ENCODE measurements at places on chromosomes 2 and 18. TPM values are rescaled to one million over a fixed set of nuclear protein-coding genes. Genes with fewer than 3 reads are reported as not detected.

Gene ECEL1
- total RNA-seq: 6.7 TPM

Gene CRACDL
- total RNA-seq: 14.8 TPM

Gene OXER1
- 2.5 TPM for total RNA-seq

Gene MC2R
- not detected for total RNA-seq

Gene SERPINB4
- total RNA-seq: not detected

Gene NXPH2
- 0.57 TPM for total RNA-seq

Gene AQP4
- total RNA-seq: 11.6 TPM

Gene CPS1
- 6.7 TPM for total RNA-seq

Gene ICA1L
- total RNA-seq: 9.9 TPM

Gene ELAC1
- 14.8 TPM for total RNA-seq

Gene MBOAT2
- total RNA-seq: 28.6 TPM

Gene BUB1
- 1.8 TPM for total RNA-seq

Gene C1GALT1C1L
- total RNA-seq: 1.9 TPM

Gene DNAH6
- 4.6 TPM for total RNA-seq

Gene SLC8A1
- total RNA-seq: 33.9 TPM

Gene SLC4A3
- total RNA-seq: 4.9 TPM

Gene COL6A3
- total RNA-seq: 59.5 TPM

Gene SP140
- 7.3 TPM for total RNA-seq

Gene ITPRIPL1
- total RNA-seq: 1.2 TPM

Gene FLACC1
- total RNA-seq: 3.7 TPM

Gene PDE1A
- total RNA-seq: 70.5 TPM

Gene SLC14A1
- 8.5 TPM for total RNA-seq

Gene LOXL3
- 9.7 TPM for total RNA-seq

Gene PSTPIP2
- 11.1 TPM for total RNA-seq
